Stimulated activated CD4-positive, alpha-beta T cell treated with anti-CD3 and anti-CD28 coated beads, Interleukin-15, amount 100 ng/mL, for 48 hours (primary cell): ENCODE measurements at places on chromosomes 13 and 19.

DNA sequence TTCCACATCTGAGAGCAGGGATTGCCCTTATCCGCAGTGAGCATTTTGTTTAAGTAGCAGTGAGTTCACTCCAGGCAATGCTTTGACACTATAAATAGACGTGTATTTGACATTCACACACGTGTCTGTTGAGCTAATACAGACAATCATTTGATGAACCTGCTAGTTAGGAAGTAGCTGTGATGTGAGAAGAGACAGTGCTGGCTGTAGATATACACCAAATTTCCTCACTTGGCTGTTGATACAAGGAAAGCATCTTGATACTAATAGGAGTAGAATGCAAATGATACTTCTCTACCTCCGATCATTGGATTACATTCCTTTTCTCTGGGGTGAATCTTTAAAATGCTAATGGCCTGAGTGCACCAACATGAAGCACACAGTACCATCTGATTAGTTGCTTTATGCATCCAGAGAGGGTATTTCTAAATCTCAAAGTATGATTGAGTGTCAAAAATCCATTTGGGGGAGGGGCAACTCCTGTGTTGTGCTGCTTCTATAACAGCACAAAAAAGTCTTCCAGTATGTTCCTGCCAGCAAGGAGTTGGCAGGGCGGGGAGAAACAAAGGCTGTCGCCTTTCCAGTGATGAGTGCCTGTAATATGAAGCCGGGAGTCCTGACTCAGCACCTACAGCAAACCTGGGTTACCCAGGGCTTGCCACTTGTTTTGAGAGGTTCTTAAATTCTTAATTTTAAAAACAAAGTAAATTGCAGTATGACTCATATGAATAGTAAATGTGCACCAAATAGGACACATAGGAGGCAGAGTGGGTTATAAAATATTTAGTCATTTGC, 7.0 kb downstream of the CUL4A start:
- no peak for DNase-seq

GRCh38 chr19:31226151-31226935, 122.9 kb downstream of the TSHZ3 start:
- no peak for DNase-seq

- DNase-seq: no peak
These were observed 38.9 kb upstream of the SERP2 start for GRCh38 chr13:44334751-44335150.

- no peak for DNase-seq
These were observed 1.7 kb upstream of the ANKRD10 start for GRCh38 chr13:110916301-110917142.

GRCh38 chr13:40756042-40756441, 14.9 kb downstream of the MRPS31 start:
- DNase-seq: no peak

GRCh38 chr13:42981853-42982252, 10.2 kb downstream of the EPSTI1 start:
- DNase-seq: no peak
